ENCODE measurements at places on chromosomes 4 and X. TPM values are rescaled to one million over a fixed set of nuclear protein-coding genes. Genes with fewer than 3 reads are reported as not detected.

GRCh38 chr4:1599026-1599481, 85.1 kb downstream of the FAM53A start:
- no peaks in the 10 kb centered on the region for H3K4me1 ChIP-seq
- H3K27me3 ChIP-seq: no peaks in the 10 kb centered on the region
- H3K27ac ChIP-seq: no peak overlapping the region
- no peak overlapping the region for H3K4me3 ChIP-seq
- DNase-seq: no peak

GRCh38 chrX:103423955-103424638, 47.8 kb downstream of the BEX3 start:
- no peak overlapping the region for H3K27ac ChIP-seq
- no peaks in the 10 kb centered on the region for H3K27me3 ChIP-seq
- no peaks in the 10 kb centered on the region for H3K4me1 ChIP-seq
- no peaks in the 10 kb centered on the region for H3K36me3 ChIP-seq

GRCh38 chr4:14336656-14337055, 665.6 kb upstream of the CPEB2 start:
- H3K4me1 ChIP-seq: no peaks in the 10 kb centered on the region
- DNase-seq: no peak
- H3K4me3 ChIP-seq: no peak overlapping the region
- no peak overlapping the region for H3K27ac ChIP-seq

DNA sequence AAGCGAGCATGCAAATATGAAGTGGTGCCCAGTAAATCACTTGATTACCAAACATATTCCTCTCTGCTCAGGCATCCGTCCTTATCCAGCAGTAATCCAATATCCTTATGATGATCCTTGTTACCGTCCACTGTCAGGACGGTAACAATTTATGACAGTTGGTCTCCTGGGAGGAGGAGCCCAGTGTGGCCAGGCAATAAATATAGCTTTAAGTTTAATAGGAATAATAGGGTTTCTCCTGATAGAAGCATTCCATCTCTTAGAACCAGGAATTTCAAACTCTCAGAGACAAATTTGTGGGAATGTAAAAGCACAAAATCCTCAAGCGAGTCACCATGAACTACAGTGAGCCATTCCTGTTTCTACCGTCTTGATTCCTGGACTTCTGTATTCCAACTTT, 171.2 kb upstream of the IL15 start:
- no peak overlapping the region for H3K27ac ChIP-seq
- no peaks in the 10 kb centered on the region for H3K4me1 ChIP-seq
- no peaks in the 10 kb centered on the region for H3K27me3 ChIP-seq
- H3K36me3 ChIP-seq: no peaks in the 10 kb centered on the region
- no peak for DNase-seq

DNA sequence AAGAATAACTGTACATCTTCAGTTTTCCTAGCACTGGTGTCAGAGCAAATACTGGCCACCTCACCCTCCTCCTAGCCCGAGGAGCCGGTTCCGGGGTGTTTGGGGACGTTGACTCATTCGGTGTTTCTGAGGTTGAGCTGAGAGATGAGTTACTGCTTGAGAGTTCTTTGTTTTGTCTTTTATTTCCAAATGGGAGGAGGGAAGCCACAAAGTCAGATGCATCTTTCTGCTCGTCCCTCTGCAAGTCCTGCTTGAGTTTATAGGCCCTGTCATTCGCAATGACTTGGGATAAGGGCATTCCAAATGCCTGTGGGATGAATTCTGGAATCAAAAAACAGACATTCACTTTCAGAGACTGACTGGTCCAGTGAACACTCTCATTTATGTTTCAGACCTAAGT, 77.5 kb downstream of the HCCS start:
- H3K4me3 ChIP-seq: no peak overlapping the region
- no peak for DNase-seq
- H3K27ac ChIP-seq: no peak overlapping the region
- no peaks in the 10 kb centered on the region for H3K36me3 ChIP-seq

DNA sequence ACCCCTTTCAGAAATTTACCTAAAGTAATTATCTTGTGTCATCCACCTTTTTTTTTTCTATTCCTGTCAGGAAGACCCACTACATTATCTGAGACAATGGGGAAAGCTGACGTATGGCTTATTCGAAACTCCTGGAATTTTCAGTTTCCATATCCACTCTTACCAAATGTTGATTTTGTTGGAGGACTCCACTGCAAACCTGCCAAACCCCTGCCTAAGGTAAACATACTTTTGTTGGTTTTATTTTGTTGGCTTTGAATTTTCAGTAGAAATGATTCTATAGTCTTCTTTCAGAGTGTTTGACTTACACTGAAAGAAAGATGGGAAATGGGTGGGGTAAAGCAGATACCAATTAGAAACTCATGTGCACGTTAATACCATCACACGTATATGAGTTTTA, 2.2 kb downstream of the UGT2B7 start:
- no peak overlapping the region for H3K4me3 ChIP-seq
- H3K4me1 ChIP-seq: no peaks in the 10 kb centered on the region
- DNase-seq: no peak
- no peak overlapping the region for H3K27ac ChIP-seq

DNA sequence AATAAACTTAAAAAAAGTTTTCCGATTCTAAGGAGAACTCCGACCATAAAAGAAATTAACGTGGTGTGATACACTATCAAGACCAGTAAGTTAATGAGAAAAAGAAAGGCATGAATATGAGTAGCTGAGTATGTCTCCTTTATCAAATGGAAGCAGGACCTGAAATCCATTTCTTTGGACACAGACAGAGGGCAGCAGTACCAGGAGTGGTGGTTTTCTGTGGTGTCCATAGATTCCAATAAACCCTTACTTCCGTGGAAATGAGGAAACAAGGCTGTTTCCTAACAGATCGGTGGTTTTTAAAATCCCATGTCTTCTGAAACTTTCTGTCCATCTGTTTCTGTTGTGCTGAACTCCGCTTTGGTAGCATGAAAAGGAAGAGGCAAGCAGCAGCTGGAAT, 128.5 kb upstream of the TSPAN5 start:
- H3K4me3 ChIP-seq: no peak overlapping the region
- no peaks in the 10 kb centered on the region for H3K4me1 ChIP-seq
- no peaks in the 10 kb centered on the region for H3K36me3 ChIP-seq

DNA sequence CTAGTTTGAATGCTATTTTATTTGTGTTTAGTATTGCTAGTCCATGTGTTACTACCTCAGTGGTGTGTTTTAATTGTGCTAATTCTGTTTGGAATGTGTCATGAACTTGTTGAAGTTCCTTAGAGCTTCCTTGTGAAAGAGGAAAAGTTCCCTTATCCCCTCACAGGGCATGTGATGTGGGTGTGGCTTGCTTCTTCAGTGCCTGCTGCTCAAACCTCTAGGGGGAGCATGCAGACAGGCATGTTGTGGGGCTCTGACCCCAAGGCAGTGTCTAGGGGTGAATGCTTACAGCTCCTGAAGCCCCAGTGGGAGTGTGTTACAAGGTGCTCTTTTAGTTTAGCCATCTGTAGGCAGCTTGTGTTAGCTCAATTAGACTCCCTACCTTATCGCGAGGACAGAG, 86.5 kb downstream of the MAGED4 start:
- no peaks in the 10 kb centered on the region for H3K27me3 ChIP-seq
- H3K4me3 ChIP-seq: no peak overlapping the region
- no peak for DNase-seq
- H3K27ac ChIP-seq: no peak overlapping the region
- no peaks in the 10 kb centered on the region for H3K4me1 ChIP-seq

The HTT gene
- total RNA-seq: 81.4 TPM

The PARM1 gene
- total RNA-seq: 62.8 TPM

The FGG gene
- not detected for total RNA-seq

The EMD gene
- 67.6 TPM for total RNA-seq

The GCNA gene
- 7.9 TPM for total RNA-seq
